ENCODE measurements at places on chromosomes 2 and 18.

DNA sequence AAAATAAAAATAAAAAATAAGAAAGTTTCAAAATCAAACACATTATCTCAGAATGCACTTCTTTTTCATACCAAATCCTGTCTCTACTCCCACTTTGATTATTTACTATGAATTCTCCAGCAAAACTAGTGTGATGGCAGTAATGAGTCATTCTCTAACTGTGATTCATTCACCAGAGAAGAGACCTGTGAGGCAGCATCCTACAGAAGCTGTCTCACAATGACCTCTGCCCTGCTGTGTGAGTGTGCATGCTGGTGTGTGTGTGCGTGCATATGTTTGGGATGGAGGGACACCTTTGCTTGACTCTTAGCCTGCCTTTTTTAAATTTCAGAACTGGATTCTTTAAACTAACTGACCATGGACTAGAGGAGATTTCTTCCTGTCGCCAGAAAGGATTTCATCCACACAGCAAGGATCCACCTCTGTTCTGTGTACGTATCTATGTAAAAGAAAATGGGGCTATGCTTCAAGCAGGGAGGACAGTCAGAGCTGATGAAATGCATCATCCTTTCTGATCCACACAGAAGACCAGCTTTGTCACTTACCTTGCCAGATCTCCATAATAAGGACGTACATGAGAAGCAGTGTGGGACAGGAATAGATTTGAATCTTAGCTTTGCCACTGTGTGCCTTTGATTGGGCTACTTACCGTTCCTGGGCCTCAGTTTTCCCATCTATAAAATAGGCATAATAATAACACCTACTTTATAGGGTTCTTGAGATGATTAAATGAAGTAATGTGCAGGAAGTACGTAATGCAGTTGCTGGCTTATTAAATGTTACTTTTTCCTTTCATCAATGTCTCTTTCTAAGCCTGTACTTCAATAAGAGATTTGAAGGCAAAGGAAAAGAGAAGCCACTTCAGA is 31.2 kb downstream of the STAMBP start:
- no peak for DNase-seq

GRCh38 chr2:232781765-232782164 is 5.4 kb upstream of the KCNJ13 start:
- no peak for DNase-seq

GRCh38 chr18:25305584-25305983 is 46.4 kb downstream of the ZNF521 start:
- DNase-seq, result no peak

DNA sequence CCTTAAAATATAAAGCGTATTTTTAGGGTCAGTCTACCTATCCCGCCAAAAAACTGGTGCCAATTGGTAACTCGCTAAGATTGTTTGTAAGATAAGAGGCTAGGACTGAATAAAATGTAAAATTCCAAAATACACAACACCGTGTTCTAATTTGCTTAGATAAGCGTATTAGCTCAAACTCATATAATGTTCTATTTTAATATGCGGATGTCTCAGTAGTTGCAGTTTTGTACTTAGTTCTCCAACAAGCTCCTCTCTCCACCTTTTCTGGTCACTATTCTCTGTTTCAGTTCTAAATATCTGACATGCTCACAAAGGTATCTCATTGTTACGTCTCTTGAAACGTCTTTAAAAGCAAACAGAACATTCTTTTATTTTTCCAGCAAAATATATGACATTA is 24.0 kb downstream of the NETO1 start:
- DNase-seq, result no peak

DNA sequence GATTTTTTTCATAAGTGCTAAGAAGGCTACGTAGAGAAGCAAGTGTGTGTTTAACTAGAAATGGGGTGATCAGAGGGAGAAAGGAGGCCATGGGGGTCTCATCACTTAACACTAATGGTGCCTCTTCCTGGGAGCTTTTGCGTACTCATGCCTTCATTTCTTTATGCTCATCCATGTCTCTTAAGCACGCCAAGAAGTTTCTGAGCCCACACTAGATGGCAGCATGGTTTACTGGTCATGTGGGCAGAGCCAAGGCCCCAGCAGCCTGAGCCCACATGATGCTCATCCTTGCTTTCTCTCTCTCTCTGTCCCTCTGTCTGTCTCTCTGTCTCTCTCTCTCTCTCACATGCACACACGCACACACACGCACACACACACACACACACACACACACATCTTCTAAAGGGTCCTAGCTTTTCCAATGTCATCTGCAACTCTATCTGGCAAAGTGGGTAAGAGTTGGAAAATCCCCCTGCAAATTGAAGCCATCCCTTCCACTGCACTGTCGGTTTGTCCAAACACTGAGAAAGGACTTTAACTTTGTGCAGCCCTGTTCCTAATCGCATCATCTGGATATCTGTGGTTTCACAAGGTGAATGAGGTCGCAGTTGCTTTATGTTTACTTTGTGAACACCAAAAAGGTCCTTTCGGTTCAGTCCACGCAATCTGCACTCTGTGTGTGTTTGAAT is 137.1 kb upstream of the CCDC68 start:
- DNase-seq, result no peak

DNA sequence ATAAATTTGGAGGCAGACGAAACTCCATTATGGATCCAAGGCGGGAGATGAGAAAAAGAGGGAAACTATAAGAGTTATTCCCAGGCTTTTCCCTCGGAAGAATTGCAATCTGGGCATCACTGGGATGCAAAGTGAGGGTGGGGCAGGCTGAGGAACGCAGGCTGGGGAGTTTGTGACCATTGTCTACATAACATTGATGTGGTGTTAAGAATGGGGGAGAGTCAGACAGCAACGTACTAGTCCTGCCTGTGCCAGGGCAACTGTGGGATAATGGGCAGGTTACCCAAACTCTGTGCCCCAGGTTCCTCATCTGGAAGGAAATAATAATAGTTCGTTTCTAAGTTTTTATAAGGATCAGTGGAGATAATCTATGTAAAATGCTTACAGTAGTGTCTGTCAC is 84.4 kb upstream of the SIX2 start:
- no peak for DNase-seq

DNA sequence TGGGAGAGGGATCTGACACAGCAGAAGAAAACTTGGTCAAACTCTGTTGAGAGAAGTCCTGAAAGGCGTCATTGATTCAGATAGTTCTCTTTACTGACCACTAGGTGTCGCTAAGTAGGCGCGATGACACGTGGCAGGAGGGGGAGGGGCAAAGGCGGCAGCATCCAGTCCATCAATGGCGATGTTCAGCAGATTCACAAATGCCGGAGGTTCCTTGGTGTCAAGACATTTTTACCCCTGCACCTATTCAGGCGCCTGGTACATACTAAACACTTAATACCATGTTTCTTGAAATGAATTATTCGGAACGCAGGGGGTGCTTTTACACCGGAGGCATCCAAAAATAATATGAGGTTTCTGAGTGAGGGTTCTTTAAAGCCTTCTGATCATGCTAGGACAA is 3.0 kb upstream of the PLEK start:
- peak; percentile 79 for DNase-seq

GRCh38 chr2:149894226-149894625 is 306.7 kb upstream of the MMADHC start:
- no peak for DNase-seq

GRCh38 chr2:226578879-226579278 is 220.7 kb downstream of the IRS1 start:
- DNase-seq, result no peak

DNA sequence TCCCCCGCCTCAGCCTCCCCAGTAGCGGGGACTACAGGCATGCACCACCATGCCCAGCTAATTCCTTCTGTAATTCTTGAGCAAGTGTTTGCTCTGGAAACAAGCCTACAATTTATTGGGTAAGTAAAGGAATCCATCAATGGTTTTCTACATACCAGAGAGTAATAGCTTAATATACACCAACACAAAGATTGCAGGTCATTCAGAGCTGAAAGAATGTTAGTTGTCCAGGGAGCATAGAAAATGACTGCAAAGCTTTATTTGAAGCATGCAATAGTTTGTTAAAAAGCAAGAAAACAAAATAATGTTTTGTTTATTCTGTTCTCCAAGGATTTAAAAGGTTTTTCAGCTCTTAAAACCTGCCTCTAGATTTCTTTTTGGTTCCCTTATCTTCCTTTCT is 5.6 kb downstream of the IDH1 start:
- DNase-seq, result no peak

GRCh38 chr2:160253440-160254188 is 53.5 kb upstream of the ITGB6 start:
- no peak for DNase-seq

GRCh38 chr2:58932801-58933200 is 691.7 kb upstream of the FANCL start:
- DNase-seq, result no peak

GRCh38 chr2:127943186-127943585 is 57.4 kb upstream of the AMMECR1L start:
- DNase-seq, result no peak

DNA sequence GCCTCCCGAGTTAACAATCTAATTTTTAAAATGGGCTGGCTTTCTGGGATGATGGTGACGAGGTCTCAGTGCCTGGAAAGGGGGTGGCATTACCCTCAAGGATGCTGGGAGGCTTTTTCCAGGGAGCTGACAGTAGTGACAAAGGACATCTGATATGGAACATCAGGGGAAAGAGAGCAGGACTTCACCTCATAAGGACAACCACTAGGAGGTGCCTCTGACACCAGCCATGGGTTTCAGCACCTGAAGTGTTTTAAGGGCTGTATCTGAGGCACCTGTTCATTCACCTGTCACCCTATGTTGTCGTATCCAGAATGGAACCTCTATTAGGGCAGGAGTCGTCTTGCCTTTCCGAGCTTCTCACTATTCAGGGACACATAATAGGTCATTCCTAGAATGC is 10.8 kb downstream of the IL36B start:
- no peak for DNase-seq

- no peak for DNase-seq
Observed at GRCh38 chr18:13720847-13721246, 5.5 kb downstream of the FAM210A start.

GRCh38 chr18:55982992-55983391 is 395.0 kb upstream of the TCF4 start:
- no peak for DNase-seq

- DNase-seq, result no peak
Observed at GRCh38 chr2:119230219-119231185, 6.9 kb downstream of the STEAP3 start.

DNA sequence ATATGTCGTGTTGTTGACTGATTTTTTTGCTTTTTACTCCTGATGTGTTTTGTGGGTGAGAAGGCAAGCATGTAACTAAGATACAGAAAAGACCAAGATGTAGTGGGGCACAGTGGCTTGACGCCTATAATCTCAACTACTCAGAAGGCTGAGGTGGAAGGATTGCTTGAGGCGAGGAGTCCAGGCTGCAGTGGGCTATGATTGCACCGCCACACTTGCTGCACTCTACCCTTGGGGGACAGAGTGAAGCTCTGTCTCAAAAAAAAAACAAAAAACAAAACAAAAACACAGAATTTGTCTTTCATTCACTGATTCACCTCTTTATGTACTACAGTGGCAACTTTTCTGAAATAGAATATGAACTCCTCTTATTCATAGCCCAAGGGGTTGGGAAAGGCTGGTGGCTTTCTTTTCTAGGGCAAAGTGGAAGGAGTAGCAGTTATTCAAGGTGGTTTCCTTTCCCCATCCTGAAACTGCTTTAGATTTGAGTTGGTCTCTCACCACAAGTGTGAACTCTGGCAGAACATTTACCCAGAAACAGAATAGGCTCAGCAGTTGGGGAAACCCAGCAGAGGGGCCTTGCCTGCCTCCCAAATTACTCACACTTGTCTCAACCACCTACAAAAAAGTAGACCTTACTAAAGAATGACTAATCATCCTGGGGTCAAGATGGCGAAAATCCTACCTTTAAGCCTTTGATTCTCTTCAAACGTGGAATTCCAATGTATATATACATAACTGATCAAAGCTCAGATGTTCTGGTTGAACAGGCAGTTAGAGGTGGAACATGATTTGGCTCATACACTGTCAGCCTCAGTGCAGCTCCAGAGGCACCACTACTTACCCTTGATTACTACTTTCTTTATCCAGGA is 6.5 kb downstream of the TANK start:
- DNase-seq, result peak; percentile 24

GRCh38 chr18:40404284-40404683 is 1550.8 kb upstream of the PIK3C3 start:
- no peak for DNase-seq

GRCh38 chr2:200077838-200078237 is 122.5 kb downstream of the MAIP1 start:
- DNase-seq, result no peak

DNA sequence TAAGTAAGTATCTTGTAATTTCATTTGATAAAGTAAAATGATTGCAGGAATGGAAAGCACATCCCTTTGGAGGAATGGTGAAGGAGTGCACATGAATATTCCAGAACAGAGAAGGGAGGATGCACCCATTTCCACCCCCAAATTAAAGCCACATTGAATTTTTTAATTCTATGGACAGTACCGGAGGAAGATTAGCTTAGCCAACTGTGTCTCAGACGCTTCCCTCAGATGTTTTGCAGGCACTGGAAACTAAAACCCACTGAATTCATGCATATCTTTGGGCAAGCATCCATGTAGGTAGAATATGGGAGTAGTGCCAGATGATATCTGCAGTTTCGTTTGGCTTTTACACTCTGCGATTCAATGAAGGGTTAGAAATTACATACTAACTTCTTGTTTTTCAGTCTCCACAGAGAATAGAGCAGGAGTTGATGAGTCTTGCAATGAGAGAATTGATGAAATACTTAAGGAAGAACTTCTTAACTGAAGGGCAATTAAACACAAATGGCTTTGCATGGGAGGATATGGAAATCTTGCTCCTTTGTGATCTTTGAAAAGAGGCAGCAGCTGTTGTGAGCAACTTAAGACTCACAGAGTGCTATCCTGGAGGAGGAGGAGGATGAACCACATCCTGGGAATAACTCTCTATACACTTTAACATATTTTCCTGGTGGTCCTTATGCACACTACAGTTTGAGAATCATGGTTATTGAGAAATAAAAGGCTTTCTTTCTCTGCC is 71.7 kb upstream of the MYO3B start:
- DNase-seq, result no peak

DNA sequence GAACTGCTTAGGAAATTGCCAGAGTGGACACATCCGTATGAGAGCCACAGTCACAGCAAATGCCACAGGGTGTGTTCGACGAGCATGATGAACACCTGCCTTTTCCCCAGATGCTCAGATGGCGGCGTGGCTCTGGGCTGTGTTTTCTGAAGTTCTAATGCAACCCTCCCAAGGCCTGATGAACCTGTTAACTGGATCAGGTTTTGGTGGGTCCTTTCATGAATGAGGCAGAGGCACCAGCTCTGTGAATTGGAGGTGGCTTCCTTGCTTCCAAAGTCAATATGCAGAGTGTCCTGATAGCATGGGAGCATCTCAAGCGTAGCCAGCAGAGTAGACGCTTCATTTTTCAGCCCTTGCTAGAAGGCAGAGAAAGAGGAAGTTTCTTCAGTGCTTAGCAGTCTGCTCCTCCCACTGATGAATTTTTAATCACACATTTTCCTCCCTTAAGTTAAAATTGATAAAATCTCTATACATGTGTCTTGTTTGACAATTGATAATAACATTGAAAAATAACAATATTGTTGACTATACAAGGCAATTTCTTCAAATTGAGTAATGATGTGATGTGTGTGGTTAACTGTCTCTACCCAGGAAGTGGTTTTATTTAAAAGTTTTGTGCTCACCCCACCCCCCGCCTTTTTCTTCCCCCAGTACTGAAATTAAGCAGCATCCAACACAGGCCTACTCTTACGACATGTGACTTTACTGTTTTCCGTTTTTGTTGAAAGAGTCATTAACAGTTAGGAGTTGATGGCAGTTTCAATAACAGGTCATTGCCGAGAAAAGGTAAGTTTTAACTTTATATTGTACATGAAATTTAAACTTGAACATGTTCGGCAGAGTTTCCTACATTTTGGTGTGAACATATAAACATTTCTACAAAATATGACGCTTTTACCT is at the start of gene ARHGAP15:
TSS of gene ARHGAP15 (plus strand) at position 739 of the 900 bp plus-strand sequence.
- DNase-seq, result peak; percentile 83
